Activated CD8-positive, alpha-beta memory T cell treated with anti-CD3 and anti-CD28 coated beads, Interleukin-2, amount 10 ng/mL, durations not matched to agents 7 days and 5 days (primary cell): ENCODE measurements at places on chromosomes 7 and 10.

GRCh38 chr7:154656618-154657017, 346.3 kb downstream of the PAXIP1 start:
- DNase-seq = no peak

- no peak for DNase-seq
Measured at GRCh38 chr7:31788445-31788844, 101.4 kb downstream of the PPP1R17 start.

DNA sequence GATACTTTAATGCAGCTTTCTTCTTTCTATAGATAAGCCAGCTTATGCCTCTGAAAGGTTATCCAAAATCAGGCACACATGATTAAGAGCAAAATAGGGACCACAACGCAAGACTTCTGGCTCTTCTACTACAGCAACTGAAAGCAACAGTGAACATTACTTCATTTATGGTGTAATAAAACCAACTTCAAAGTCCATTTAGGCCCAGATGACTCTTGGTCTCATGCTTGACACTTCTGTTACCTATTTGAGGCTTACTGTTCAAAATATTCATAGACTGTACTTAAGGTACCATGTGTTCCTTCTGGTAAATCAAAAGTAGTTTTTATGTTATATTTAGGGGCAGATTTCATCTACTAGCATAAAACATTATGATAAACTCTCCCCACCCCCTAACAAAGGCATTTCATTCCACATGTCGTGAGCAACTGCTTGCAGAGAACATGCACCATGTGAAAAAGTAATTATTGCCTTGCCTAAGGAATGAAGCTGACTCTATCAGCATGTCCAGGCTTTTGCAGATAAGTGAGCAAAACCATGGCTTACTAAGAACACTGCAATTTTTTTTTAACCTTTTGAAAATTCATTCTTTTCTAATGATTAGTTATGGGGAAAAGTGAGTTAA, 154.9 kb upstream of the ITGB1 start:
- no peak for DNase-seq

DNA sequence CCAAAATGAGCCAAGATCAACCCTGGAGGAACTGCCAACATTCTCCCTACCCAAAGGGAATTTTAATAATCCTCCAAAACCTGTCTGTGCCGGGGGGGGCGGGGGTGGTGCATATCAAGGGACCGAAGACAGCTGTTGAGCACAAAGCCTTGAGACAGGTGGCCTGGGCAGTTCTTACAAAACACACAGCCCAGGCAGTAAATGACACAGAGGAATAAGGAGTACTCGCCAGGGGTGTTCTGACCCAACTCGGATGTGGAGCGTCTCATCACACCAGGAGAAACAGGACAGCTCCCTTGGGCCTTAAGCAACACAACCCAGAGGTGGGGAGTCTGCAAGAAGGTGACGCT, 35.6 kb downstream of the PLAC9 start:
- no peak for DNase-seq

GRCh38 chr7:34133983-34134782, 228.8 kb downstream of the BMPER start:
- no peak for DNase-seq

DNA sequence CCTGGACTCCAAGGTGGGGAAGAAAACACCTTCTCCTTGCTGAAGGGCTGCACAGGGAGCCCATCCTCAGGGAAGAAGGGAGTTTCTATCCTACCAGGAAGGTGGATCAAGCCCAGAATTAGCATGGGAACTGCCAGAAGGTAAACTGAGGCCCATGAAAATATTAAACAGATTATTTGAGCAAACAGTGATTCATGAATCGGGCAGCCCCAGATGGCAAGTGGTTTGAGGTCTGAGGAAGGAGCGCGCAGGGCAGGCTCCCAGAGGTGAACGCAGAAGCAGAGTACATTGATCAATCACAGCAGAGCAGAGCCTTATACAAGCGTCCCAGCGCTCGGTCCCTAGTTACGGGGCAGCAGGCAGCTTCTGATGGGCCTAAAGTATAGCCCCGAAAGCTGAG, 35.8 kb upstream of the PROSER2 start:
- no peak for DNase-seq

- DNase-seq = no peak
Measured at GRCh38 chr7:74223711-74224510, 14.1 kb downstream of the LAT2 start.

- DNase-seq = no peak
Measured at GRCh38 chr7:16912540-16912939, 30.8 kb upstream of the AGR3 start.

GRCh38 chr10:182441-183201, 47.4 kb downstream of the ZMYND11 start:
- peak; percentile 44 for DNase-seq

GRCh38 chr7:1100386-1100785, 12.5 kb downstream of the GPER1 start:
- no peak for DNase-seq

DNA sequence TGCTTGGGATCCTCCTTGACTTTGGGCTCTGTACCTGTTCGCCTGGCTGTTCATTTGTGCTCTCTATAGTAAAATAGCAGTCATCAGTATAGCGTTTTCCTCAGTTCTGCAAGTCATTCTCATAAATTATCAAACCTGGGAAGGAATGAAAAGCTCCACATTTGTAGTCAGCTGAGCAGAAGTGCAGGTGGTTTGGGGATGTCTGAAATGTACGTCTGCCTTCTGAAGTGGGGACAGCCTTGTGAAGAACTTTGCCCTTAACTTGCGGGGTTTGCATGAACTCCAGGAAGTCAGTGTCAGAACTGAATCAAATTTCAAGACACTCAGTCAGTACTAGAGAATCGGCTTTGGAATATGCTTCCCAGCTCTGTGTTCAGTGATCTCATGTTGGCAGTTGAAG, 358.3 kb upstream of the PRKCQ start:
- DNase-seq = no peak

- DNase-seq = no peak
Measured at GRCh38 chr10:80924063-80924952, 386.6 kb downstream of the SH2D4B start.

DNA sequence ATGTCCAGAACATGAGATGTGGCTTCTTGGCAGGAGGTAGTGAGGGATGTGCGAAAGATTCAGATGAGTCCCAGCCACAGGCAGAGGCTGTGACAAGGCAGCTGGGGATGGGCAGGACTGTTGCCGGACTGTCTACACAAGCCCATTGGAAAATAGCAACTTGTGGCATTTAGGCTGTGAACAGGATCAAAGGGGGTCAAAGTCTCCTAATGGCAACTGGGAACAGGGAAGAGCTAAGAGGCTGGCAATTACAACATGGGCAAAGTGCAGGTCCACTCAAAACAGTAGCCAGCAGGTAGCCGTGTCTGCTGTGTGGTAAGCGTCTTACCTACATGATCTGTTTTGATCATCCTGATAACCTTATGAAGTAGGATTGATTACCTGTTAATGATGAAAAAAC, 254.2 kb upstream of the ZNF32 start:
- DNase-seq = no peak

DNA sequence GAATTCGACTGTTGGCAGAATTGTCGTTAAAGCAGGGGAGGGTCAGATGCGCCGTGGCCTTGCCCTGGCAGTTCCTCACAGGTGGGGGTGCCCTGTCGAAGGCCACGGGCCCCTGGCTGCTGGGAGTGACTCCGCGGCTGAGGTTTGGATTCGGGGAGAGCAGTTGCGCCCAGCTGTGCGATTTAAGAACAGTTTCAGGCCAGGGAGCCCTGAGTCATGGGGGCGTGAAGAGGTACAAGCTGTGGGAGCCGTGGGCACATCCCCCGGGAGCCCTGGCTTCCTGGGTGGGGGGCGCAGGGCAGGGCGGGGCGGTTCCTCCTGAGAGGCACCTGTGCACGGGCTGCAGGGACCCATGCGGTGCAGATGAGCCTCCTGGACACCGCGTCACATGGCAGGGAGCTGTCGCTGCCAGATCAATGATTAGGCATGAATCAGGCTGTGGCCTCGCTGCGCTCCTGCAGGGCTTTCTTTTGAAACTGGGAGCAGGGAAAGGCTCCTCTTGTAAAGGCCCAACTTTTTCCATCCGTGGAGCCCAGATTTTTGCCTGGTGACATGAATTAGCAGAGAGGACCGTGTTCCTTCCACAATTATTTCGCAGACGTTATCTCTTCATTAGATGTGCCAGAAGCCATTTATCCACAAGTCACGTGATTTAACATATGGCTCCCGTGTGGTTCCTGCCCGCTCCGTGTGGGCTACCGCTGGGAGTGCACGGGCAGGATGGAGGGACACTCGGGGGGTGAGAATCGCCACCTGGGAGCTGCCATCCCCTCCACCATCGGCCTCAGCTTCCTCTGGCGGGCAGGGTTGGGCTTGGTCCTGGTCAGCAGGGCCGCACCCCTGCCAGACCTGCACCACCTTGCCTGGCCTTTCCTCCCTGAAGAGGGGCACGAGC, 918 bp downstream of the PWWP2B start:
- peak; percentile 62 for DNase-seq

GRCh38 chr10:12027539-12027938, 15.1 kb downstream of the UPF2 start:
- DNase-seq = no peak

GRCh38 chr7:20358762-20359282, 28.1 kb downstream of the ITGB8 start:
- no peak for DNase-seq

DNA sequence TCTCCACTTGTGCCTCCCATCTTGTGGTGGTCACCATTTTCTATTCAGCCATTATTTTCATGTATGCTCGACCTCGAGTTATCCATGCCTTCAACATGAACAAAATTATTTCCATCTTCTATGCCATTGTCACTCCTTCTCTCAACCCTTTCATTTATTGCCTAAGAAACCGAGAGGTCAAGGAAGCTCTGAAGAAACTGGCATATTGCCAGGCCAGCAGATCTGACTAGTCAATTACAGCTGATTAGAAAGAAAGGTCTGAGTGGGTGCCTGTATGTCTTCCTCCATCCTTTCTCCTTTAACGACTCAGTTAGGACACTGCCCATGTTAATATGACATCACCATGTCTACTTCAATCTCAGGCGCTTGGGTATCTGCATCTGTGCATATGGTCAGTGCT, 4.6 kb downstream of the OR6B1 start:
- no peak for DNase-seq

DNA sequence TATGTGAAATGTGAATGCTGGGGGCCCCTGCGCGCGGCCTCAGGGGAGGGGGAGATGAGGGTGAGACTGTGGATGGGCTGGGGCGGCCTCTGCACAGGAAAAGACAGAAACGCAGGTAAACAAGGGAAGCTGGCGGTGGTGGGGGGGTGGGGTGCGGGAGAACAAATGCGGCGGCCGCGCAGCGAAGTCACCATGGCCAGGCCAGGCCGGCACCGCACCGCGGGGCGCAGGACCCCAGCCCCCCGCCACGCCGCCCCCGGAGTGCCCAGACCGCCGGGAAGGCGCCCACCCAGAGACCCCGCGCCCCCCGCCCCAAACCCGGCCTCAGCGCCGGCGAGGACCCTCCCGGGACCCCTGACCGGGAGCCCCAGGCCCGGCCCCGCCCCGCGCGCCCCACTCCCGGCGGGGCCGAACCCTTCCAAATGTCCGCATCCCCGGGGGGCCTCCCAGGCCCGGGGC, 14.5 kb upstream of the DNAAF5 start:
- DNase-seq = no peak

GRCh38 chr10:88680958-88681357, 16.7 kb downstream of the LIPF start:
- no peak for DNase-seq

DNA sequence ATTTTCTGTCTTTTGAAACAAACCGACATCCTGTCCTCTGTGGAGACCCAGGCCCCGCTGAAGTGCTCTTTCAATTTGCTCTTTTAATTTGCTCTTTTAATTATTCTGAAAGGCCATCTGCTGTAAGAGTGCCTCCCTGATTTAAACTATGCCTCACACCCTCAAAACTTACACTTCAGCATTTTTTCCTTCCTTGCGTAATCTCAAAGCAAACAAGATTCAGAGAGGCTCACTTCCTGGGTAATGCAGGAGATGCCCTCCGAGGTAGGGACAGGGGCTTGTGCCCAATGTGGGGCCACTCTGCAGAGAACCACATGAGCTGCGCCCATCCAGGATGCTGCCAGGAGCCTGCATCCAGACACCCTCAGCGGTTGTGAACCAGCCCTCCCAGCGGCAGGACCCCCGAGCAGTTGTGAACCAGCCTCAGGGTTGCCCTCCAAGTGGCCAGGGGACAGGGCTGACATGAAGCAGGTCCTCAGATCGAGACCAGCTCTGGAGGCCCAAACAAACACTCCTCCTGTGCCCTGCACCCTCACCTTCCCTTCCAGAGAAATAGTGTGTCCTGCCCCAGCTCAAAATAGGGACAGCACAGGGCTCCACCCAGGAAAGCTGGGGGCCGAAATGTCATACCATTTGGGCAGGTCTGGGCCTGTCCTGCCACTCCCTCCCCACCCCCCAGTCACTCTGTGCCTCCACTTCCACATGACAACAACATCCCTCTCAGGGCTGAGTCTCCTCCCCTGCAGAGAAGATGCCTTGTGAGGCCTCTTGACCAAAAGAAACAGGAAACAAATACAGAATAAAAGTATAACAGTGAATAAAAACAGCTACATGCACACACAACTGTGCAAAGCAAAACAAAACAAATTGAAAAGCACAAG, 190.4 kb downstream of the PTPRN2 start:
- no peak for DNase-seq

DNA sequence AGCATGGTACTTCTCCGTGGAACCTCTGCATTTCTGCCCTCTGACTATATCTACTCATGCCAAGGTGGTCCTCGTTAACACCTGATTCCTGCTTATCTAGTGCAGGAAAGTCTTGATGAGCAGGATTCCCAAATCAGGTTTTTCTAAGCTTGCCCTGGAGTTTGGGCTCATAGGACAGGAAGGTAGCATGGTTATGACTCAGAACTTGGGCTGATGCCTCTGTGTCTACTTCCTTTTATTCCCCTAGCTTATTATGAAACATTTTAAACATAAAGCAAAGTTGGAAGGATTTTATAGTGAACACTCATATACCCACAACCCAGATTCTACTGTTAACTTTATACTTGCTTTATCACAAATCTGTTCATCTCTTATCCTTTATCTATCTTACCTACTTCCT, 5.6 kb downstream of the SUFU start:
- DNase-seq = no peak

- no peak for DNase-seq
Measured at GRCh38 chr7:23600236-23600635, 3.1 kb downstream of the CCDC126 start.

DNA sequence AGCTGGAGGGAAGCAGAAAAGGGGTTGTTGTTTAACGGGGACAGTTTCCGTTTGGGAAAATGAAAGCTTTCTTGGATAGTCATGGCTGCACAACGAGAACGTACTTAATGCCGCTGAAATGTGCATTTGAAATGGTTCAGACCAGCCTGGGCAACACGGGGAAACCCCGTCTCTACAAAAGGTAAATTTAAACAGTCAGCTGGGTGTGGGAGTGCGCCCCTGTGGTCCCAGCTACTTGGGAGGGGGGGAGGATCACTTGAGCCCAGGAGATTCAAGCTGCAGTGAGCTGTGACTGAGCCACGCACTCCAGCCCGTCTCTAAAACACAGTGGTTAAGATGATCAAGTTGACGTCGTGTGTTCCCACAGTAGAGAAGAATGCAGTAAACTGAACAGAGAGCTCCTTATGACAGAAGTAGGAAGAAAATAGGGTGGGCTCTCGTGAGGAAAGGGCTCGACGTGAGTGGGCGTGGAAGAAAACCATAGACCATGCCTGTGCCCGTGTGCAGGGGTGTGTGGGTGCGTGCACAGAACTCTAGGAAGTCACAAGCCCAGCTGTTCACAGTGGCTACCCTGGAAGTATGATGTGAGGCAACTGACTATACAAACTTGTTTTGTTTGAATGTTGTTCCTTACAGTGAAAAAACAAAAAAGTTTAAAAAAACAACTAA, 4.1 kb upstream of the FUOM start:
- no peak for DNase-seq

- DNase-seq = no peak
Measured at GRCh38 chr10:45000138-45000751, 478 bp upstream of the ZNF22 start.

GRCh38 chr7:100863406-100863950, 3.7 kb upstream of the TRIP6 start:
- no peak for DNase-seq
